ENCODE measurements at places on chromosomes 4 and X.

GRCh38 chrX:134025986-134026545, 40.7 kb upstream of the GPC3 start:
- DNase-seq = peak; percentile 49
- no peaks in the 10 kb centered on the region for H3K36me3 ChIP-seq
- H3K4me1 ChIP-seq = no peaks in the 10 kb centered on the region
- no peaks in the 10 kb centered on the region for H3K27me3 ChIP-seq
- no peak overlapping the region for H3K27ac ChIP-seq

- DNase-seq = no peak
- peaks cover 7% of the 10 kb centered on the region for H3K36me3 ChIP-seq
- peak overlapping the region; percentile 64 for H3K4me3 ChIP-seq
These were observed 63.7 kb downstream of the MAML3 start for GRCh38 chr4:140090215-140090731.

DNA sequence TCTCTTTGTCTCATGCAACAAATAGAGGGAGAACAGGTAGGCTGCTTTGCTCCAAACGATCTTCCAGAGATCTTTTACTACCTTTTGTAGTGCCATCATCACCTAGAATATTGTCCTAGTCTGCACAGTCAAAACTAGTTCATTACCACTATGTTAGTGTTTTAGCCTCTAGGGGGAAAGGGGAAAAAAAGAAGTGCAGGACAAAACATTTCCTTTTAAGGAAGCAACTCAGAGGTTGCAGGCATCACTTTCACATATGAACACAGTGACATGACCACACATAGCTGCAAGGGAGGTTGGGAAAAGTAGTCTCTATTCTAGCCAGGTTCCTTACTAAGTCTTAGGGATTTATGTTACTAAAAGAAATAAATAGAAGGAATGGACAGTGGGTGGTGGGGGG, 39.3 kb upstream of the RAP2C start:
- no peaks in the 10 kb centered on the region for H3K36me3 ChIP-seq
- H3K27me3 ChIP-seq = no peaks in the 10 kb centered on the region
- DNase-seq = no peak
- no peaks in the 10 kb centered on the region for H3K4me1 ChIP-seq
- H3K27ac ChIP-seq = no peak overlapping the region
- H3K4me3 ChIP-seq = no peak overlapping the region

DNA sequence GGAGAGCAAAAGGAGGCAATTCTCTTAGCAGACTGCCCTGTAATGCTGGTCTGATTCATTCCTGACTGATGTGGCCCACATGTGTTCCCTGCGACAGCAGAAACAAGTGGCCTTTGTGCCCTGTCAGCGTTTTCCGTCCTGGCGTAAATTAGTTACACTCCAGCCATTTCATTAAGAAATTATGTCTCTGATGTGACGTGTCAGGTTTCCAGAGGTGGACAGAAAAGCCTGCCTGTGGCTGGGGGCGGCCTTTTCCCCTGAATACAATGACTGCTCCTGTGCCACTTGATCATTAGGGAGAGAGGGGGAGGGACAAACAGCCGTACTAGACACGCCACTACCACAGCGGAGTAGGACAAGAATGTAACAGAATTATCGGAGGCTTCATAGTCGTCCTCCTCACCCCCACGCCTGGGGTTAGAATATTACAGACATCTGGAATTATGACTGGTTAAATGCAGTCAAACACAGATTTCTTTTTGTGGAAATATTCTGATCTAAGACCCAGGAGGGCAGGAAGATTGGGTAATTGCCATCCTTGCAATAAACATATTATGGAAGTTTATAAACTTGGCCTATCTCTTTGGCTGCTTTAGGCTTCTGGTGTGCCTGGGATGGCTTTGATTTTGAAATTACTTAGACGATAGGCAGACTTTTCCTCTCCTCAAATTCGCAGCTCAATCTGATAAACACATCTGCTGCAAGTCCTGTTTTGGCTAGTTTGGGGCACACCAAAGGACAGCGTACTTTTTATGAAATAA, 146.2 kb upstream of the BCOR start:
- no peaks in the 10 kb centered on the region for H3K36me3 ChIP-seq
- H3K27ac ChIP-seq = peak overlapping the region; percentile 8
- no peak for DNase-seq
- no peaks in the 10 kb centered on the region for H3K27me3 ChIP-seq
- no peaks in the 10 kb centered on the region for H3K4me1 ChIP-seq
- no peak overlapping the region for H3K4me3 ChIP-seq

GRCh38 chr4:99447079-99447478, 11.9 kb upstream of the ADH7 start:
- H3K27me3 ChIP-seq = peaks cover 8% of the 10 kb centered on the region
- DNase-seq = peak; percentile 62
- no peak overlapping the region for H3K4me3 ChIP-seq
- H3K4me1 ChIP-seq = no peaks in the 10 kb centered on the region

- H3K4me1 ChIP-seq = no peaks in the 10 kb centered on the region
- H3K27ac ChIP-seq = no peak overlapping the region
- no peak for DNase-seq
- H3K4me3 ChIP-seq = no peak overlapping the region
- no peaks in the 10 kb centered on the region for H3K27me3 ChIP-seq
These were observed 16.9 kb upstream of the TMEM165 start for GRCh38 chr4:55378617-55379467.

DNA sequence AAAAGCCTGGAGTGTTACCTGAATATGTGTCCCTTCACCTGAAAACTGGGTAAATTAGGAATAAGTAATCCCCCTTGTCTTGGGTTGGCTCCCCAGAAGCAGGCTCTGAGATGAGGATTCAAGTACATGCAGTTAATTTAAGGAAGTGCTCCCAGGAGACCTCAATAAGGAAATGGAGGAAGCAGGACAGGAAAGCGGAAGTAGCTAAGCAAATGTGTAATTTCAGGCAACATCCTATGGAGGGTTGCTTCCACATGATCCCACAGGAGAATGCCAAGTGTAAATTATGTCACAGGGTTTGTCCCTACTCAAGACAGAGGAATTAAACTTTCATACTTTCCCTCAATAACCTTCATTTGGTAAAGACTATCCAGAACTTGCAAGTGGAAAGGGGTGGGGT, 48.1 kb upstream of the ARHGEF6 start:
- H3K4me3 ChIP-seq = no peak overlapping the region
- no peaks in the 10 kb centered on the region for H3K27me3 ChIP-seq

GRCh38 chrX:22345884-22346283, 73.2 kb downstream of the CBLL2 start:
- no peaks in the 10 kb centered on the region for H3K27me3 ChIP-seq
- no peak overlapping the region for H3K4me3 ChIP-seq
- no peaks in the 10 kb centered on the region for H3K36me3 ChIP-seq
- DNase-seq = no peak
- H3K27ac ChIP-seq = no peak overlapping the region

DNA sequence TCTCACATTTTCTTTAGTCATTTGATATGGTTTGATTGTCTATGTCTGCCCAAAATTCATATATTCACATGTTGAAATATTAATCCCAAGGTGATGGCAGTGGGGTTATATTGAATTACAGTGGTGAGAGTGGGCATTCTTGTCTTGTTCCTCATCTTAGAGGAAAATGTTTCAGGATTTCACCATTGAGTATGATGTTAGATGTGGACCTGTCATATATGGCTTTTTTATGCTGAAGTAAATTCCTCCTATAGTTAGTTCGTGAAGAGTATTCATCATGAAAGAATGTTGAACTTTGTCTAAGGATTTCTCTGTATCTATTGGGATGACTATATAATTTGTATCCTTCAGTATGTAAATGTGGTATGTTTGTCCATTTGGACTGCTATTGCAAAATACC, 512.3 kb upstream of the EPHA5 start:
- no peak for DNase-seq
- no peaks in the 10 kb centered on the region for H3K27me3 ChIP-seq
- H3K27ac ChIP-seq = no peak overlapping the region
- no peak overlapping the region for H3K4me3 ChIP-seq

- no peaks in the 10 kb centered on the region for H3K36me3 ChIP-seq
- no peaks in the 10 kb centered on the region for H3K27me3 ChIP-seq
- DNase-seq = no peak
- no peak overlapping the region for H3K27ac ChIP-seq
- no peaks in the 10 kb centered on the region for H3K4me1 ChIP-seq
- H3K4me3 ChIP-seq = no peak overlapping the region
These were observed 368.7 kb downstream of the GBA3 start for GRCh38 chr4:23061431-23061830.

DNA sequence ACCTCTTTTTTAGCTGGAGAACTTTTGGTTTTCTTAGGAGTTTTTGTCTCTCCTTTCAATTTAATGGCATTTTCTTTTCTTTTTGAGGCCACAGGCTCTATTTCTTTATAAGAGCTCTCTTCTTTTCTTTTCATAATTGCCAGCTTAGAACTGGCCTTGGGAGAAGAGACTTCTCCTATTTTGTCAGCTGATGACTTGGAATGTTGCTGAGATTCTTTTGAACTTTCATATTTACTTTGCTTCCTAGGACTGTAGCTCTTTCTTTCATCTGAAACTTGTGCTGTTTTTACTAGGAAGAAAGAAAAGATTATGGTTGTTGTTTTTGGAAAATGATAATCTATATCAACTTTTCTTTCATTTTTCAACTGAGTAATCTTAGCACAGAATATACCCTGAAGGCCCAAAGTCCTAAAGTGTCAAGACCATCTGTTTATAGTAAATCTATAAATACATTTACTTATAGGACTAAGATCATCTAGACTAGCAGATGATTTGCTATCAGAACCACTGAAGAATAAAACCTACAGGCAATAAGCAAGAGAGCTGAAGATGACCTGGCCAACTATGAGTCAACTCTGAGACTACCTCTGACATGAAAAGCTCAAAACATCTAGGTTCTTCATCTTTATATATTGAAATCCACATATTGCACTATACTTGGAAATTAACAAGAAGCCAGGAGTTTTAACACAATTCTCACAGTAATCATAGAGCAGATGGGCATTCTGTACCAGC, 45.6 kb downstream of the RFC1 start:
- peaks cover 2% of the 10 kb centered on the region for H3K4me1 ChIP-seq
- H3K4me3 ChIP-seq = no peak overlapping the region
- no peaks in the 10 kb centered on the region for H3K27me3 ChIP-seq
- no peak overlapping the region for H3K27ac ChIP-seq
- H3K36me3 ChIP-seq = peaks cover 65% of the 10 kb centered on the region

- no peaks in the 10 kb centered on the region for H3K4me1 ChIP-seq
- no peak overlapping the region for H3K27ac ChIP-seq
- H3K27me3 ChIP-seq = no peaks in the 10 kb centered on the region
- no peak overlapping the region for H3K4me3 ChIP-seq
These were observed 13.6 kb downstream of the TSPAN6 start for GRCh38 chrX:100623001-100623400.

- H3K36me3 ChIP-seq = no peaks in the 10 kb centered on the region
- H3K27me3 ChIP-seq = no peaks in the 10 kb centered on the region
- DNase-seq = no peak
- no peak overlapping the region for H3K4me3 ChIP-seq
- H3K27ac ChIP-seq = no peak overlapping the region
- peaks cover 2% of the 10 kb centered on the region for H3K4me1 ChIP-seq
These were observed 18.7 kb downstream of the NDNF start for GRCh38 chr4:121053601-121054143.

DNA sequence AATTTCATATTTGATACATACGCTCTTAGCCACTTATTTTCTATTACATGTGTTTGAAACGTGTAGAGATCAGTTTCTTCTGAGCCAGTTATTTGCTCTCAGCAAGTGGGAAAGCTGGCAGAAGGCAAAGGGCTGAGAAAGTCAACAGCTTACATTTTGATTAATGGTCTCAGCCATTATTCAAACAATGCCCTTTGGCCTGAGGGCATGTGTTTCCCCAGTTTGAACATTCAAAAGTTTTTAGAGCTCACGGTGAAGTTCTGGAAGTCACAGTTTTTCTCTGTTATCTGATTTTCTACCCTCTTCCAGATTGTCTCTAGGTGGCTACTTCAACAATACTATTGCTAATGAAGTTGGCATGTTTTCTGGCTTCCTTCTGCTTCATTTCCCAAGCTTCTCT, 591.8 kb upstream of the CPEB2 start:
- no peaks in the 10 kb centered on the region for H3K36me3 ChIP-seq
- H3K4me1 ChIP-seq = no peaks in the 10 kb centered on the region
- no peak overlapping the region for H3K4me3 ChIP-seq
- H3K27me3 ChIP-seq = no peaks in the 10 kb centered on the region
- DNase-seq = no peak

GRCh38 chrX:110032534-110033147, 29.7 kb downstream of the TMEM164 start:
- no peaks in the 10 kb centered on the region for H3K27me3 ChIP-seq
- no peaks in the 10 kb centered on the region for H3K36me3 ChIP-seq
- no peaks in the 10 kb centered on the region for H3K4me1 ChIP-seq
- no peak for DNase-seq
- no peak overlapping the region for H3K27ac ChIP-seq

GRCh38 chr4:5995901-5996623, 22.2 kb downstream of the C4orf50 start:
- no peaks in the 10 kb centered on the region for H3K36me3 ChIP-seq
- H3K4me1 ChIP-seq = no peaks in the 10 kb centered on the region
- no peak overlapping the region for H3K27ac ChIP-seq
- peak; percentile 42 for DNase-seq
- H3K27me3 ChIP-seq = no peaks in the 10 kb centered on the region

DNA sequence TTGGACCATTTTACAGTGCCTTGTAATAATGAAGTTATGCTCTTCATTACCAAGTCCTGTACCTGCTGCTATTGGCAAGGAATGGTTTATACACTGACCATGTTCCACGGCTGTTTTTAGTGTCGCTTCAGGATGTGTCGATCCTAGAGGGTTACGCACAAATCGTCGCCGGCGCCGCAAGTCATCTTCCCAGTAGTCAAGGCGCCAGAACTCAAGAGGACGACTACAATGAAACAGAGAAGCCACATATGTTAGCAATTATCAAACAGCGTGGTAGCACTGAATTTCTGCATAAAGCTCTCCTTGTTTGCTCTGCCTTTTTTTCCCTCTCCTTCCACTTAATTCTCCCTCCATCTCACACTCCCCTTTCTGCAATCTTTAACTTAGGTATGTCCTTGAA, 17.0 kb downstream of the MAB21L2 start:
- H3K36me3 ChIP-seq = peaks cover 6% of the 10 kb centered on the region
- no peak for DNase-seq
- H3K4me3 ChIP-seq = no peak overlapping the region
- no peaks in the 10 kb centered on the region for H3K27me3 ChIP-seq
- H3K27ac ChIP-seq = no peak overlapping the region
- no peaks in the 10 kb centered on the region for H3K4me1 ChIP-seq

- no peaks in the 10 kb centered on the region for H3K36me3 ChIP-seq
- no peak for DNase-seq
- H3K27ac ChIP-seq = no peak overlapping the region
- H3K4me1 ChIP-seq = no peaks in the 10 kb centered on the region
These were observed 45.8 kb upstream of the ITM2A start for GRCh38 chrX:79412972-79413371.
